ENCODE measurements at places on chromosomes 4 and X.

DNA sequence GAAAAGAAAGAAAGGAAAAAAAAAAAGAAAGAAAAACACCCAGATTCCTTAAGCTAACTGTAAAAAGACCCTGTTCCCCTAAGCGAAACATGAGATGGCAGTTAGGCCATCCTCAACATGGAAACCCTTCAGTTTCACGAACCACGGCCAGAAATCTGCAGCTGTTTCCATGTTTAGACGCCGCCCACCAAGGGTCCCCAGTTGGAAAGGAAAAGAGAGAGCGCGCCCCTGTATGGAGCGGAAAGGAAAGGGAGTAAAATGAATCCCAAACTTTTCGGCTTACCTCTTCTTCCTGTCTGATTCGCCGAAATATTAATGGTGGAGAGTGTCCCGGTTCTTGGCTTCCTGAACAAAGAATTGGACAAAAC, 38.3 kb downstream of the MGARP start:
- DNase-seq, result no peak

DNA sequence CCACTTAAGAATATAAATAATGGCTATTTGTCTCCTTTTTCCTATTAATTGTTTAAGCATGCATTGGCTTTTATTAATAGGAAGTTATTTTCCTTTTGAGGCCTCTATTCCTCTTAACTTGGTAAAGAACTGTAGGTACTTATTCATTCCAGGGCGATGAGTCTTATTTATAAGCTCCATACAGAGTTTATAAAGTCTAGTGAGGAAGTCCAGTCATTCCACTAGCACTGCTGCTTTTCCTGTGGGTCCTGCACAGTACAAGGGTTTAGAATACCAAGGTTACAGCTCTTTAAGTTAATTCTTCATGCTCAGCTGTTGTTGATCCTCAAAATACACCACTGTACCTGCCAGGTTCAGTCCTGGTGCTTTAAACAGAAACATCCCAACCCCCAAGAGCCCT, 28.5 kb upstream of the WNK3 start:
- no peak for DNase-seq

- no peak for DNase-seq
These were observed 59.6 kb upstream of the MXD4 start for GRCh38 chr4:2321279-2322196.

DNA sequence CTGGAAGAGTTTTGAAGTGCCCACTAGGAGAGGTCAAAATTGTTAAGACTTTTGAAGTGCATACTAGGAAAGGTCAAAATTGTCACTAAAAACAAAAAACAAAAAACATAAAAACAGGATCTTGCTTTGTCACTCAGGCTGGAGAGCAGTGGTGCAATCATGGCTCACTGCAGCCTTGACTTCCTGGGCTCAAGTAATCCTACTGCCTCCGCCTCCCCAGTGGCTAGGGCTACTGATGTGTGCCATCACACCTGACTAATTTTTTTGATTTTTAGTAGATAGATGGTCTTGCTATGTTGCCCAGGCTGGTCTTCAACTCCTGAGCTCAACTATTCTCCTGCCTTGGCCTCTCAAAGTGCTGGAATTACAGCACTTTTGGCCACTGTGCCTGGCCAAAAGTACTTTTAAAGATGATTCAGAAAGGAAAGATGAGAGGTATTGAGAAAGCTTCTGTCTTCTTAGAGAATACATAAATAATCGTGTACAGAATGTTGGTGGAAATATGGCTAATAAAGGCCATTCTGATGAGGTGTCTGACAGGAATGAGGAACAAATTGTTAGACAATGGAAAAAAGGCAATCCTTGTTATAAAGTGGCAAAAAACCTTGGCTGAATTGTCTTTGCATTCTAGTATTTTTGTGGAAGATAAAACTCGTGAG, 43.3 kb upstream of the STX18 start:
- no peak for DNase-seq

DNA sequence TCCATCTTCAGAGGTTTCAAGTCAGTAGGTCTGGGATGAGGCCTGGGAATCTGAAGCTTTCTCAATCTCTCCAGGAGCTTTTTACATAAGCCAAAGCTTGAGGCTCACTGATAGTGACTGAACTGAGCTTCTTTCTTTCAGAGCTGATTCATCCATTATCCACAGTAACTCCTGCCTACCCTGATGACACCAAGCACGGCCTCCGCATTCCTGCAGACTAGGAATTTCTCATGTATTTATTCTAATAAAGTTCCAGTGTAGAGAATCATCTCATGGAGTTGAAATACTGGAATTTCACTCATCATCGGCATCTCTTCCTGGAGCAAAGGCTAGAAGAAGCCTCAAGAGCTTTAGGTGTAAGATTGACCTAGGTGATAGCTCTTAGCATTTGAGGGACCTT, 12.1 kb upstream of the DCTD start:
- no peak for DNase-seq

GRCh38 chr4:127975121-127975770, 10.0 kb downstream of the ABHD18 start:
- no peak for DNase-seq

GRCh38 chrX:9611436-9612145, 146.7 kb downstream of the TBL1X start:
- DNase-seq, result no peak

GRCh38 chr4:71857713-71858451, 74.0 kb upstream of the GC start:
- no peak for DNase-seq

DNA sequence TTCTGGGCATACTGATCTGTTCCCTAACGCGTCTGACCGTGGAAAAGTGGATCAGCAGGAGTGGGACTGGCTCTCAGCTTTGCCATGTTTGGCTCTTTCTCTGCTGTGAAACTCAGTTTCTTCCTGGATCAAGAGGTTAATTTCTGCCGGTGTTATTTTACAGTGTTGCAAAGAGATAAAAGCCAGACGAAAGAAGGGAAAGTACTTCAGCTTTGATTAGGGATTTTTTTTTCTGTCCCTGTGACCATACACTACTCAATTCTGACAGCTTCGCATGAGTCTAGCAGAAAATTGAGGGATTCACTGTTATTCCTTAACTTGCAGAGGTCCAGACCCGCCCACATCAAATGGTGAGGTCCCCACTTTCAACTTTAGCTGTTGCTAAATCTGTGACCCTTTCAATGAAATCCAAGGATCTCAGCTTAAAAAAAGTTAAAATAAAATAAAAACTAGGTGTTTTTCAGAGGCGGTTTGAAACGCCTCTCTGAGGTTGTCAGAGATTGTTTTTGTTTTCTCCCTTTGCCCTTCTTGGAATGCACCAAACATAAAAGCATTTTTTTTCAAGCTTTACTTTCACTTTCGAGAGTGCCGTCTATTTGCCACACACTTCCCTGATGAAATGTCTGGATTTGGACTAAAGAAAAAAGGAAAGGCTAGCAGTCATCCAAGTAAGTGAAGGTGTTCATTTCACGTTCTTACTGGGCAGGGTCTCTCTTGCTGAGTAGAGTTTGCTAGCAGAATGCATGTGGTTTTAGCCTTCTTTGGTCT, at the start of gene TLR3:
Gene TLR3, plus strand, starts transcription at position 576 of the 768 bp plus-strand sequence. CDS start 7,464 bp downstream, outside the sequence.
- DNase-seq, result peak; percentile 23

DNA sequence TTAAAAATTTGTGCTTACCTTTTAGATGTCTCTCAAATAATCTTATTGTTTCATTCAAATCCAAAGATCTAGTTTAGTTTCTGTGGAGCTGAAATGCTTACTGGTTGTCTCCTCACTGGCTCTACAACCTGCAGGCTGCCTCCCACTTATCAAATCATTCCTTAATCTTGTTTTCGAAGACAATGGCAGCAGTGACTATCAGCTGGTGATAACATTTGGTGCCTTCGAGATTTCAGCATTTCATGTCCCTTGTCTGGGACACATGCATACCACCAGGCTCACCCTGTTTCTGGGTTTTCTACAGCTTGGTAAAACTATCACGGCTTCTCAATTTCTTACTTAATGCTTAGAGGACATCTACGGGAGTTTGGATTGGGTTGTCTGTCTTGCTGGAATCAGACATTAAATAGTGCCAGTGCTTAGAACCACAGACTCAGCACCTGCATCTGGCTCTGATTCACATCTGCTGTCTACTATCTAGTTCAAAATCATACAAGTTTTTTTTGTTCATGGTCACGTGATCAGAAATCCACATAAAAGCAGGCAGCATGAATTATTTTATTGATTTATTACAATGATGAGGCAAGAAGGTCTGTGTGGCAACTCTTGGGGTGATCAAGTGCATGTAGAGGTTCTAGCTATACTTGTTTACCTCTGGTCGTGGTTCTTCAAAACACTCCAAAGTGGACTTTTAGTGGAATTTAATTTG, 32.0 kb upstream of the SMARCAD1 start:
- DNase-seq, result no peak

DNA sequence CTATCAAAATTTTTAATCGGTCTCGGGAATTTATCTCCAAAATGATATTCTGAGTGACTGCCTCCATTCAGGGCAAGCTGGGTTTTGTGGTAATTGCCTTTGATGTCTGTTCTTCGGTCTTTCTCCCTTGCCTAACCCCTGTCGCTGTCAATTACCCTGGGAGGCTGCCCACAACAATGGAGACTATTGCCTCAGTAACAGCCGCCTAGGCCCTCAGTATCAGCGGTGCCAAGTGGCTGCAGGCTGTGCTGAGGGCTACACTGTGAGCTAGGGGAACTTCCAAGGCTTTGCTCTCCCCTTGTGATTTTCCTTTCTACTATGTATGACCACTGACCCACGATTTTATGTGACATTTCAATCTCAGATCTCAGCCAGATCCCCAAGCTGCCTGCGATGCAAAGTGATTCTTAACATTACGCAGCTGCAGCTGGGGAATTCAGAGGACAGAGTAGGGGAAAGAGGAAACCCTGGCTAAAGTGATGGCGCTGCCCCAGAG, 36.3 kb upstream of the REST start:
- DNase-seq, result no peak

GRCh38 chrX:70039758-70040157, 10.0 kb downstream of the AWAT2 start:
- DNase-seq, result no peak

DNA sequence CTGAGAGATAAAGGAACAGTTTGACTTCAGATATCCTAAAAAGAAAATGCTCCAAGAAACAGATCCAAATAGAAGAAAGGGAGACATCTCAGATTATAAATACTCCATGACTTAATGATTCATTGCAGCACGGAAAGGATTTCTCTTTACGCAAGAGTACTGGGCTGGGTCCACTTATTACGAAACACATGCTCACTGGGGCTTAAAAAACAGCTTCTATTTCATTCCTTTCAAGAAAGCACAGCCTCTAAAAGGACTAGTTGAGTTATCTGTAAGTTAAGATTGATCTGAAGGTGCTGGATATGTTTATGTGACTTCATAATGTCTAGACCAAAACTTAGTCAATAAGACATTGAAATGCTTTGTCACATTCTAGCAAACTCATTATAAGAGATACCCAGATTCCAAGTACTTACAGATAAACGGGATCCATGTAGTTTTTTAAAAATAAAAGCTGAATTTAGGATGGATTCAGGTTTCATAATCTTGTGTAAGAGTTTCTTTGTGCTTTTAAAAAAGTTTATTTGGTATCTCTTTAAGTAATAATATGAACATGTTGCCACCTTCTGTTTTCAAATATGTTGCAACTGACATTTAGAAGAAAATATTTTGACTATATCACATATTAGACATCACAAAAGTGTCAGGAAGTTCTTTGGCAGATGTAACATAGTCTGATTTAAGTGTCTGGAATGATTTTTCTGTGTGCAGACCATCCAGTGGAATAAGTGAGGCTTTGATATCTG, 109.5 kb upstream of the MYOZ2 start:
- DNase-seq, result no peak

GRCh38 chrX:5388087-5388486, 840.6 kb downstream of the NLGN4X start:
- no peak for DNase-seq

GRCh38 chrX:78106651-78106986, 2.6 kb downstream of the PGK1 start:
- DNase-seq, result no peak

- no peak for DNase-seq
These were observed 584.8 kb upstream of the INTU start for GRCh38 chr4:127047930-127048329.

DNA sequence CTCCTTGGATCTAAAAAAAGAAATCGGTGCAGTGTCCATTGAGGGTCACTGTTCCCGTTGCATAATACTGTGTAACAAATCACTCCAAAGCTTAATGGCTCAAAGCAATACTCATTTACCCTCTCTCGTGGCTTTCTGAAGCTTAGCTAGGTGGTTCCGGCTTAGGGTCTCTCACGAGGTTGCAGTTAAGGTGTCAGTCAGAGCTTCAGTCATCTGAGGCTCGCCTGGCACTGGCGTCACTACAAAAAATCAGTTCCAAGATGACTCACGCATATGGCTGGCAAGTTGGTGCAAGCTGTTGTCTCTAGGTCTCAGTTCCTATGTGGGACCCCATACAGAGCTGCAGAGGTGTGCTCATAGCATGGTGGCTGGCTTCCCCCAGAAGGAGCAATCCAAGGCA, 91.0 kb downstream of the BEND2 start:
- no peak for DNase-seq

DNA sequence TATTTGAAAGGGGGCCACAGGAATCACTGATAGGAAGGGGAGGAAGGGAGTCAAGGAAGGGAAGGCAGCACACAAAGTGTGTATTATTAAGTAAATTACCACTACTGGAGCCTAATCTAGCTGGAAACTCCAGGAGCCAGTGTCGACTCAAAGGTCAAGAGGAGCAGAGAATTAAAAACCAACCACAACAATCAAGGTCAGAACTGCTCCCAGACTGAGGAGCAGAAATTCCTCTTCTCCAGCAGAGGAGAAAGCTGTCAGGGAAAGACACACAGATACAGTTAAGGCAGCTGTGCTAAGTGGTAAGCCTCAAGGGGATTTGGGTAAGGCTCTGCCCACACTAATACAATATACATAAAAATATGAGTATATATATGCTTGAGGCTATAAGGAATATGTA, 87.5 kb upstream of the PTPN13 start:
- DNase-seq, result no peak

- DNase-seq, result no peak
These were observed 722.4 kb upstream of the TENM3 start for GRCh38 chr4:181520790-181521189.

DNA sequence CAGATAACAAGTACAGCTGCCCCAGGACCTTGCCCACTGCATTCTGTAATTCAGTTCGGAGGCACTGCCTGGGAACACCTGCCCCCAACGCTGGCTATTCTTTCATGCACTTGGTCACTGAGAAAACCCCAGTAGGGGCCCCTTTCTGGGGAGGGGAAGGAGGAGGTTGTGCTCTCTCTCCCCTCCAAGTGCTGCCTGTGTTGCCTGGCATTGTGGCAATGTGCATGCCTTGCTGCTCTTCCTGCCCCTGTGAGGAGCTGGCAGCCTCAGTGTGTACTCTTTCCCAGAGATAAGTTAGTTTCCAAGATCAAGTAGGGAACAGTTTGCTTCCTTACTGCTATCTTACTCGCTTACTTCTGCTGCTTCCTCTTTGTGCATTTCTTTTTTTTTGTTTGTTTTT, 90.8 kb downstream of the AASDH start:
- no peak for DNase-seq
